ENCODE measurements at places on chromosomes 6 and 20. TPM values are rescaled to one million over a fixed set of nuclear protein-coding genes. Genes with fewer than 3 reads are reported as not detected.

Gene F13A1
- 2.5 TPM for total RNA-seq

Gene GPX5
- total RNA-seq: not detected

Gene TP53TG5
- 1.9 TPM for total RNA-seq

Gene ALDH5A1
- total RNA-seq: 13.5 TPM

Gene TPBG
- 2.2 TPM for total RNA-seq

Gene RPP40
- total RNA-seq: 13.8 TPM

Gene RREB1
- total RNA-seq: 2.2 TPM

Gene MACROD2
- 126 TPM for total RNA-seq

Gene SLC17A1
- total RNA-seq: not detected

Gene PNLDC1
- total RNA-seq: not detected

Gene GABRR2
- 0.63 TPM for total RNA-seq

Gene PHACTR3
- total RNA-seq: 64.8 TPM

Gene KCNQ2
- 250 TPM for total RNA-seq

Gene TOP1
- 32.9 TPM for total RNA-seq

Gene SSTR4
- total RNA-seq: not detected

Gene HSPA12B
- total RNA-seq: 3.4 TPM

Gene C6orf163
- total RNA-seq: 23.5 TPM

Gene BANF2
- not detected for total RNA-seq

Measured in parietal lobe (tissue), 2 donors.